ENCODE measurements at places on chromosomes 1 and 21.

- no peak for DNase-seq
Observed at GRCh38 chr1:31760471-31761470, 3.4 kb downstream of the ADGRB2 start.

DNA sequence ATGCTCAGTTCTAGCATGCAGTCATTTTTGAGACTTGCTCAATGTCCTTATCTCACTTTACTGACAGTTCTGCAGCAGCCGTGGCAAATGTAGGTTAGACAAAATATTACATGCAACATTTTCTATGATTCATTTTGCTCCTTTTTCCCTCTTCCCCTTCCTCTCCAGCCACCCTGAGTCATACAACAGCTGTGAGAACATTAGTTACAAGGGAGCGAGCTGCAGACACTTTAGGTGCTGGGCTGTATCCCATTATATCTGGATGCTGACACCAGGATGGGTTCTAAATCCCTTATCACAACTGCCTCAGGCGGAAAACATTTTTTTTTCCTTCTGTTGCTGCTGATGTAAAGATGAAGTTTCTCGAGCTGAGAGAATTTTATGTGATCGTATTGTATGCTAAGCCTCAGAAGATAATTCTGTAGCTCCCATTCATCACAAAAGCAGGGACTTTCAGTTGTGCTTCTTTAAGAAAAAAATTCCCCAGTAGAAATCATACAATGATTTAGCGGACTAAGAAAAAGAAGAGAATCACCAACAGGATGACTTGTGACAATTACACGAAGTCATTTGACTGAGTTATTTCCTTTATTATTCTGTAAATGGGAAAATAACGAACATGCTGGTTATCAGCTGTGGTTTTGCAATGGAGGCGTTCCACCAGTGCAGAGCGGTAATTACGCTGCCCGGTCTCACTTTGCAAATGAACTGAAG, 345.0 kb downstream of the DISC1 start:
- no peak for DNase-seq

DNA sequence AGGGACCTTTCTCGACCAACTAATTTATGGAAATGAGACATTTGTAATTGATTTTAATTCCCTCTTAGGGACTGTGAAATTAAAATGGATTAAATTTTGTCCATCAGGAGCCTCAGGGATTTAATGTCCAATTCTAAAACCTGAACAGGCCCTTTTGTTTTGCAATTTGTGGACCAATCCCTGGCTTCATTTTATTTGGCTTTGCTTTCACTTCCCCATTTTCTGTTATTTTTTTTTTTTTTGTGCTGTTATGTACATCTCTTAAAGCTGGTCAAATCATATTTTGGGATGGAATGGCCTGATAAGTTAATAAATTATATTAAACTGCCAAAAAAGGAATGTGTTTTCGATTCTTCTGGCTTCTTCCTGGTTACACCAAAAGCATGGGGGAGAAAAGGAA, 28.9 kb downstream of the ZSCAN20 start:
- no peak for DNase-seq

DNA sequence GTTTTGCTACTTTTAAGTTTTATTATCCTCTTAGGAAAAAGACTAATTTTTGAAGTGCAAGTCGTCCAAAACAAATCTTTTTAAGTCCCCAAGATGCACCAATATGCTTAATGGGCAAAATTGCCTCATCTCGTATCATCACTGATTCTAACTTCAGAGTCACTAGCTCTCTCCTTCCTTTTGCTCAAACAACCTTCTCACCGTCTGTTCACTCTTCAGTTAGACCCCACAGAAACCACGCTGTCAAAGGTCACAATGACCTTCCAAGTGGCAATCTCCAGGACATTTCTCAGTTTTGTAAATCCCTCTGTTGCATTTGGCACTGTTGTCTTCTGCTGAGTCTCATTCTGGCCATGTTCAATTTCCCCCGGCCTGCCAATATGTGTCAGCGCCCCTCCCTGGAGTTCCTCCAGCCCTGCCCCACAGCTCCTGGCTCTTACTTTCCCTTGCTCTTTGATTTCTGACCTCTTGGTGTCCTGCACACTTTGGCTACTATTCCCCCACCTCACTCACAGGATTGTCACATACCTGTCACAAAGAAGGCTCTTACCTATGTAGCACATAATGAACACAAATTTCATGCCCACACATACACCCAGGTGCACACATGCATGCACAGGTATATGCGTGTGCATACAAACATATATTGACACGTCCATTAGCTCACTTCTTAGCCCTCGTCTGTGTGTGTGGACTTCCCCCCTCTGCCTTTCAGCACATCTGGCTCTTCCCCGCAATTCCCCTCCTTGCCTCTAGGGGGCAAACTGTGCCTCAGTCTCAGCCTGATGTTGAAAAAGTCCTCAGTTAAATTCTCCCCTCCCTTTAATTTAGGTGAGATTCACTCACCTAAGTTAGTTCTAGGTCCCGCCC, 354.0 kb upstream of the DUSP10 start:
- no peak for DNase-seq

GRCh38 chr1:118360817-118361216, 175.8 kb upstream of the SPAG17 start:
- no peak for DNase-seq

DNA sequence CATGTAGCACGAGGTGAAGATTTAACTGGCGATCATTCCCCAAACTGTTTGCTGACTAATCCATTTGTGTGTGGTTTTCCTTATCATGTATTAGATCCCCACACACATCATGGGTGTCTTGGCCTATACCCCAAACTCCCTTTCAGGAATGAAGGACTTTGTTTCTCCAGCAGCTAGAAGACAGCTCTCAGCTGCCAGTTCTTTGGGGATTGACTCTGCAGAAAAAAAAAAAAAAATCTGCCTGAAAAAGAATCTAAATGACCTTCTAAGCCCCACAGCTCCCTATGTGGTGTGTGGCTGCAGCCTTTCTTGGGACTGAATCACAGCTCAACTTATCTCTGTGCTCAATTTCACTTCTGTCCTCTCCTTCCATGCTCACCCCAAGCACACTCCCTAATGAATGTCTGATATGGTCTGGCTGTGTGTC, 256.3 kb upstream of the DUSP10 start:
- no peak for DNase-seq

- no peak for DNase-seq
Observed at GRCh38 chr1:9069326-9070100, at the start of gene SLC2A5. SLC2A5 (minus strand) TSS chr1:9069635; CDS start chr1:9069536, 99 bp downstream.

DNA sequence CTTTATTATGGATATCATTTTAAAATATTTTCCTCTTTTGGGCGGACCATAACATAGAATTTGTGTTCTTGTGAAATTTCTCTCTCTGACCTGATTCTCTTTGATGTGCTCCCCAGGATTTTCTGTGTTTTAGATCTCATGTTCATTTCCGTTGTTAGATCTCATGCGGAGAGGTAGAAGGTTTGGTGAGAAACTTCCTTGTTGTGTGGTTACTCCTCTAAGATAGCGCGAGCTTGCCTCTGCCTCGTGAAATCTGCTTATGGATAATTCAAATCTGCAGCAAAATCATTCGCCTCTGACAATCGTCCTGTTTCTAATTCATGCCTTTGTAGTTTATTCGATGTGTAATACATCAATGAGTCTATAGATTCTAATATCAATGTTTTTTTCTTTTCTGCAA, 580.4 kb downstream of the USP25 start:
- DNase-seq = no peak

DNA sequence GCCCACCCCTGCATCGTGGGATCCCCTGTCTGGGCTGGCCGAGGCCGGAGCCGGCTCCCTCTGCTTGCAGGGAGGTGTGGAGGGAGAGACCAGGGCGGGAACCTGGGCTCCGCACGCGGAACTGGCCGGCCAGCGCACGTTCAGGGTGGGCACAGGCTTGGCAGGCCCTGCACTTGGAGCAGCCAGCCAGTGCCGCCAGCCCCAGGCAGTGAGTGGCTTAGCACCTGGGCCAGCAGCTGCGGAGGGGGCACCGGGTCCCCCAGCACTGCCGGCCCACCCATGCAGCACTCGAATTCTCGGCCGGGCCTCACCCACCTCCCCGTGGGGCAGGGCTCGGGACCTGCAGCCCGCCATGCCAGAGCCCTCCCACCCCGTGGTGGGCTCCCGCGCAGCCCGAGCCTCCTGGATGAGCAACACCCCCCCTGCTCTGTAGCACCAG, 422.6 kb downstream of the AMY1C start:
- DNase-seq = no peak
